ENCODE measurements at places on chromosomes 1 and 21.

DNA sequence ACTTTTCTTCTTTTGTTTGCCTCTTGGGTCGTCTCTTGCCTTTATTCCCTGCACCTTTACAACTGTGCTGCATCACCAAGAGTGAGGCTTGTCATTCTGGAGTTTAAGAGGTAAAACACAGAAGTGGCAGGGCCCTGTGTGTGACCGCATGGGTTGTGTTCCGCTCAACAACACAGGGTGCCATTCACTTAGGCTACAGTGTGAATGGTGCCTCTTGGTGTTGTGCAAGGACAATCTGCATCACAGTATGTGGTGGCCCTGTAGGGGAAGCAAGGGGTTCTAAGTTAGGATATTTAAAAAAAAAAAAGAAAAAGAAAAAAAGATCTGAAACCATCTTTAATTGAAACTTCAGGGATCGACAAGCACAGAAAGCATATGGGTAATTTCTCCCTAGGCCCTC is 38.2 kb downstream of the BRINP2 start:
- no peak for DNase-seq

- DNase-seq: no peak
These were observed 53.0 kb downstream of the RGS2 start for GRCh38 chr1:192861860-192862259.

- no peak for DNase-seq
These were observed 145.2 kb downstream of the PGBD5 start for GRCh38 chr1:230280906-230281413.

- no peak for DNase-seq
These were observed 133.4 kb downstream of the SYT2 start for GRCh38 chr1:202576816-202577215.

DNA sequence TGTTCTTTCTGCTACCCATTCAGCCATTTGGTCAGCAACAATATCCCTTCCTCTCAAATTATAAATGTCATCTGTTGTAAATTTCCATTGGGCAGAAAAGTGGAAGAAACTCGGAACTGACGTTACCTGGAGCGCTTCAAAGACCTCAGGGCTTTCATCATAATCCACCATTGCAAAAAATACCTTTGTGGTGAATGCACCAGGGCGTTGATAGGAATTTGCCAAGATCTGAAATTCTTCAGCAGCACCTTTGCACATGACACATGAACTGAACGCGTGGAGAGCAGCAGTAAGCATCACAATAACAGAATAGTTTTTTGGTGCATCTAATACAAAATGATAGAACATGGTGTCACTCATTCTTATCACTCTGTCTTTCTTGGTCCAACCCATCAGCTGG is 3.1 kb upstream of the TEKT2 start:
- DNase-seq: no peak

DNA sequence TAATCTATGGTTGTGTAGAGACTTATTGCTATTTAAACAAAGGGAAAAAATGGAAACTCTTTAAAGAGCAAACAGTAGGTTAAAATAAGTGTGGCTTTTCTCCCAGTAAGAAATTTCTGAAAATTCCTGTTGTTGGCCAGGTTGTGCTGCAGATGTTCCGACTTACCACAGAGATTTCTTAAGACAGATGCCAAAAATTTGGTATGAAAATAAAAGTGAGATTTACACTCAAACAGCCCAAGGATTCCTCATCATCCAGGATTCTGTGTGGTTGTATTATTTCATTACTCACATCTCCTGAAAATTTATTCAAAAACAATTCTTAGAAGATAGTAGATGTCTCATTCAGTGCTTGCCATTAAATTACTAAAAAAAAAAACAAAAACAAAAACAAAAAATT is 296.7 kb upstream of the PTBP2 start:
- no peak for DNase-seq

GRCh38 chr1:29090937-29091618 is 32.6 kb downstream of the TMEM200B start:
- DNase-seq: no peak

GRCh38 chr1:2561446-2561845 is 5.3 kb downstream of the TNFRSF14 start:
- DNase-seq: no peak

DNA sequence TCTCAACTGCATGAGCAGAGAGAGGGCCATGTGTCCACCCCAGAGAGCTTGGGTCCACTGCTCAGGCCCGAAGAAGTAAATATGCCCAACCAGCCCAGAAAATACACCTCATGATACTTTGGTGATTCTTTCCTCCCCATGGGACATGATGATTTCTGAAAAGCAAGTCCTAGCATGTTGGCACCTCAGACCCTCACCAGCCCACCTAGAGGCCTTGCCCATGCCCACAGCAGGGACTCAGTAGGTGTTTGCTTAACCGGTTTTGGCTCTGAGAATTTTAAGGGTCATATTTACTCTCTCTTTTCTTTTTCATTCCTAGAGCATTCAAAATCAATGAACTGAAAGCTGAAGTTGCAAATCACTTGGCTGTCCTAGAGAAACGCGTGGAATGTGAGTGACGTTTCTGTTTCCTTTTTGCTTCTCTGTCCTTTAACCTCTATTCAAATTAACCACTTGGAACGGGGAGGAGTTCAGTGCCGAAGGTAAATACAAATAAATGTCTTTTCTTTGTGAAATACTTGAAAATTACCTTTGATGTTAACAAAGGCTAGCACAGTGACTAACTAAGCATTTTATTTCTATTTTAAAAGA is 79.7 kb downstream of the PDE9A start:
- no peak for DNase-seq

DNA sequence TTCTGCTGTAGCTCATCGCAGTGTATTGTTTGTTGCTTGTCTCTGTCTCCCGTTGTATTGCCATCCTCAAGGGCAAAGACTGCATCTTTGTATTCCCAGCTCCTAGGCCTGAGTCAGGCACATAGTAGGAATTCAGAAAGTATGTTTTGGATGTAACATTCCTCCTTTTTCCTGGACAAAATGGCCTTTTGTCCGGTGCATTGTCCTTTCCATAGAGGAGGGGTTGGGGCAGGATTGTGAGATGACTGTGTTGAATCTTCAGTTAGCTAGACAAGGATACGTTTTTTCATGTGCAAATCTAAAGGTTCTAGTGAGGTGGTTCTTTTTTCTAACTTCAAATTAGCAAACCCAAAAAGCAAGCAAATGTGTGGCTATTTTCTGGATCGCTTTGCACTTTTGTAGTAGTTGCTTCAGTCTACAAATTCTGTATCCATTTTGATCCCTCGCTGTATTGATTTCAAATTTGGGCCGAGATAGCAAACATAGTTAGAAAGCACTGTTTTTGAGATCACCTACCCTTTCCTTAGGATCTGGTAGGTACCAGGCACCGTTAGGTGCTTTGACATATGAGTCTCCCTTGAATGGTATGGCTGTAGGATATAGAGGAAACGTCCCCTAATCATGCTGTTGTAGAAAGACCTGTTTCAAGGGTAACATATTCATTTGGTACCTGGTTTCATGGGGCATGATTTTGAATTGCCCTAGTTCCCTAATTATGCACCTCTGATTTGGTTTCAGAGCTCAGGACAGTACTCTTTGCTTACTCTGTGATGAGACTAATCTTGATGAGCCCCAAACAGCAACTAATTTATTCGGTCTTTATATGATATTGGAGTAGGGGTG is 1.2 kb downstream of the PPP1R8 start:
- no peak for DNase-seq

DNA sequence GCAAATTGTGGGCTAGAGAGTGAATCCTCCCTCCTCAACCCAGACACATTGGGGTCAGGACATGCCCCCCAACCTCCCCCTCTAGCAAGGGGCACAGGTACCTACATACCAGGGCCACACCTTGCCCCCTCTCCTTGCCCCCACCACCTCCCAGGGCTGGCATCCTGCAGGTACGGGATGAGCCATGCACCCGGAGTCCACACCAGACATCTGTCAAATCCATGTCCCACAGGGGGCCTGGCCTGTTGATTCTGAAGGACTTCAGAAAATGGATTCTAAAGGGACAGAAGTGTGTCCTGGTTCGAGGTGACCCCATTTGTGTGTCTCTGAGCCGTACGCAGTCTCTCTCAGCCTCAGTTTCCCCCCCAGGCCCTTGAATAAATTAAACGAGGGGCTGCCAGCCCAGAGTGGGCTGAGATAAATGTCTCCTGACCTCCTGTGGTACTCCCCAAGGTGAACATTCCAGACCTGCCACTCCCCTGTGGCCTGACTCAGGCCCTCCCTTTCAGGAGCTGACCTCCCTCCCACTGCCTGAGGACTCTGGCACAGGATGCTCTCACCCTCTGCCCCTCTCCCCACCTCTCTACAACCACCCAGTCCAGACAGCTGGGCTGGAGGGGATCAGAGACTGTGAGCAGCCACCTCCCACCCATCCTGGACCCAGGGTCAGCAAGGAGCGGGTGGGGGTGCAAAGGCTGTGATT is 94.5 kb downstream of the EPHB2 start:
- DNase-seq: no peak

DNA sequence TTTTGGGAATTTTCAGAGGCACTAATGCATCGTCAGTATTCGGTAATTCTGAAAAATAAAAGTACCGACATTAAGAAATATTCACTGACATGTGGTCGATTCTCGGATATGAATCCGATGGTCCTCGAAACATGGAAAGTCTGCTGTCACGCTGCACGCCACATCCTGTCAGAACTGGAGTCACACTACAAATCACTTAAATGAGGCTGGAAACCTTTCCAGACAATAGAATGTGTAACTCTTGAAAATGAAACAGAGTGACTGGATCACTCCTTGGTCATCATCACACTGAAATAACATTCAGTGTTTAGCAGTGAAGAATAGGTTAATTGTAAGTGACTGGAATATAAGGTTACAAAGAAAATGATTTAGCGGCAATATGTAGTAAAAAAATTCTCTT is 620.1 kb upstream of the ADAMTS5 start:
- DNase-seq: no peak

DNA sequence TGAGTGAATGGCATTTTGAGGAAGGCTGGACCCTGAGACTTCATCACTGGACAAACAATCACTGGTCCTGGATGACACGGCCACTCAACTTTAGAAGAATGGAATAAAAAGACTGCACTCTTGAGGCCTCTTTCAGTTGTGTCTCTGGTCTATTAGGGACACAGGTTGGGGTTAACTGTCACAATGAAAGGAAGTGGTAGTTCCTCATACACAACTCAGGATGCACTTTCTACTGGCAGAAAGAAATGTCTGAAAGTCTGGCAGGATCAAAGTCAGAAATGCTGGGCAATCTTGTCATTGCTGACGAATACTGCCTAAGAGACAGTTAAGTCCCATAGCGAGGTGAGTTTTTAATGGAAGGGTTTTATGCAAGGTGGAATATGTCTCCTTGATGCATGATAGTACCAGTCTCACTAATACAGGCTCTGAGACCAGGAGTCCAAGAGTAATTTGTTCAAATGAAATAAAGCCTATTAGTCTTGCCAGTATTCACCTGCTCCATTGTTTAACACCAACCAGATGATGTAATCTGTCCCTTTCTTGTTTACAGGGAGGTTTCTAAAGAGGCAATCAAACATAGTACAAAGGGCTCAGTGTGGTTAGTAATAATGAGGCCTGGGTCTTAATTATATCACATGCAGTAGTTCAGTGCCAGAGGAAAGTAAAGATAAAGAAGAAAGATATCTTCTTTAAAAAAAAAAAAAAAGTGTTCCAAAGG is 11.2 kb upstream of the RRP15 start:
- no peak for DNase-seq

DNA sequence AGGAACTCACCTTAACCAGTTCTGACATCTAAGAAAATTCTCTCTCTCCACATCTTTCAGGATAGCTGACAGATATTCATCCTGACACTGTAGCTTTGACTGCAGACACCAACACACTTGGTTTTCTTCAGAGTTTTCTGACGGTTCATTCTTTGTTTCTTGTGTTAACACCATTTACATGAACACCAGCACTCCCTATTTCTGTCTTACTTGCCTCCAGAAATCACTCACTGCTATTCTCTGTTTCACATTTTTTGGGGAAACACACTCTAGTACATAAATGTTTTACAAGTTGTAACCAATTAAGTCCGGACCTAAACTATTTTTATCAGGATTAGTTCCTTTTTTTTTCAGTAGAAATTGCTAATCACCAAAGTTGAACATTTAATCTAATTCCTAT is 15.4 kb downstream of the FLVCR1 start:
- DNase-seq: no peak

DNA sequence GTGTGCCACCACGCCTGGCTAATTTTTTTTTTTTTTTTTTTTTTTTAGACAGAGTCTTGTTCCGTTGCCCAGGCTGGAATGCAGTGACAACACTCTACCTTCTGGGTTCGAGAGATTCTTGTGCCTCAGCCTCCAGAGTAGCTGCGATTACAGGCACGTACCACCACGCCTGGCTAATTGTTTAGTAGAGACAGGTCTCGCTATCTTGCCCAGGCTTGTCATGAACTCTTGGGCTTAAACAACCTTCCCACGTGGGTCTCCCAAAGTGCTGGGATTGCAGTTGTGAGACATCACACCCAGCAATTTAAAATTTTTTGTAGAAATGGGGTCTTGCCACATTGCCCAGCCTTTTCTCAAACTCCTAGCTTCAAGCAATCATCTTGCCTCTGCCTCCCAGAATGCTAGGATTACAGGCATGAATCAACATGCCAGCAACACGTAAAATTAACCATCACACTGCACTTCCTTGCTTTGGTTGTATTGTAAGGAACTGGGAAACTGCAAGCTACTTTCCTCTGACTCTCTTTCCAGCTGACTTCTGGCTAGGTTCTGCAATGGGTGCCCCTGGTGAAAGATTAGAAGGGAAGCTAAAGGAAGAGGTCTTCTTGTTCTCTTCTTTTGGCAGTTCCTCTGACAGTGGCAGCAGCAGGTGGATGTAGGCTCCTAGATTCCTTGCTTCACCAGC is 13.9 kb upstream of the IL6R start:
- DNase-seq: no peak

DNA sequence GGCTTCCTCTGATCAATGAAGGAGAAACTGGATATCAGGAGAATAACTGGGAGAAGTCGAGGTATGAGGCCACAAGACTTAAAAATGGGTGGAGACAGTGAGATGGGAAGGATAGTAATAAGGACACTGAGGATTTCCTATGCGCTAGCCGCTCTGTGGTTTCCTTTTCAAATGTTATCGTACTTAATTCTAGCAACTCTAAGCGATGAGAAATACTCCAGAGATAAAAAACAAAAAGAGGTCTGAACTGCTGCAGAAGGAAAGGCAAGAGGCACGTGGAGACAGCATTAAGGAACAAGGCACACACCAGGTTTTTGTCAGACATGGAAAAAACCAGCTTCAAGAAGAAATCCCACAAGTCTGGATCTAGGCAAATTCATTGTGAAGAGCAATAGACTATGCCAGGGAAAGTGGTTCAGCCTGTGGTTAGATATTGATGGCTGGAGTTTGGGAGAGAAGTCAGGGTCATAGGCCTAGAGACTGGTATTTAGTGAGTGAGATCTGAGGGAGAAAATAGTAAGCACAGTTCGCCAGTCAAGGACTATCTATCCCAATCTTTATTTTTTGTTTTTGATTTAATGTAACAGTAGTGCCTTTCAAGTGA is 5.3 kb downstream of the CLCA2 start:
- DNase-seq: no peak

GRCh38 chr21:29647353-29647781 is 292.4 kb downstream of the GRIK1 start:
- DNase-seq: no peak

GRCh38 chr1:170685166-170685565 is 21.2 kb downstream of the PRRX1 start:
- DNase-seq: no peak

GRCh38 chr1:238960071-238960470 is 426.3 kb upstream of the CHRM3 start:
- no peak for DNase-seq

- DNase-seq: no peak
These were observed 19.8 kb upstream of the SMYD3 start for GRCh38 chr1:246526915-246527314.
